Anterior cingulate cortex (tissue), 58 donors: ENCODE measurements at places on chromosomes 16 and 17.

- DNase-seq, result peak; percentile 29
These were observed 78.2 kb downstream of the CRISPLD2 start for GRCh38 chr16:84897911-84898377.

GRCh38 chr17:51814521-51814920 lies 344.0 kb downstream of the CA10 start:
- DNase-seq, result no peak

DNA sequence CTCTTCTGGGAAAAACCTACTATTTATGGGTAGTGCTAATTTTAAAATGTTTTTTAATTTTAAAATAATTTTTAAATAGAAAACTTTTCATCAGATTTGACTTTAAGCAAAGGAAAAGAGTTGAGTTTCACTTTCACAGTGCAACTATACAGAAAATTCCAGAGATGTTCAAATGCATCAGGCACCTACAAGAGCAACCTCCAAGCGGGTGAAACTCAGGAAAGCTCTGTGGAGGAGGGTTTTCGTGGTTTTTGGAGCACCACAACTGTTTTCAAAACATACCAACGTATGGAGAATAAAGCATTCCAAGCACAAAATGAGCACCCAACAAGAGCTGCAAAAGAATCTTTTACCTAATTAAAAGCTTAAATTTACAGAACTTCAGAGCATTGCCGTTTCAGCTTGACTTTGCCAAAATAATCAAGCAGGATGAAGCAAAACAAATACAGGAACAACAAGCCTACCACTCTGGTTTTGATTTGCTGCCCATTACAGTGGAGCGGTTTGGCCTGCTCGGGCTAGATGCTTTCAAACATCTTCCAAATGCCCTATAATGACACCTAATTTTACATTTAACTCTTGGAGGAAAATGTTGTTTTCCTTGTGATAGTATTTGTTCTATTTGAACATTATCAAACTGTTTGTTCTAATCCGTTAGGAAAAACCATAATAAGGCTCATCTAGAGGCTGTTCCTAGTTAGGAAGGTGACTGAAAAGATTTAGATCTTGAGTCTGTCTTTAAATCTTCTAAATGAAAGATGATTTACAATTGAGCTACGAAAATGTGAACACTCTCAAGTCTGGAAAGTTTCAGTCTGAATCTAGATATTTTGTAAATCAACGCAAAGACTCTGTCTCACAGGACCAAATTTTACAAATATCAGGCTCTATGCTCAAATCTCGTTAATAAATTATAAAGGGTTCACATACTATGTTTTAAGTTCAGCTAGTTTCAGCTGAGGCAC lies 34.5 kb downstream of the NACA2 start:
- no peak for DNase-seq

DNA sequence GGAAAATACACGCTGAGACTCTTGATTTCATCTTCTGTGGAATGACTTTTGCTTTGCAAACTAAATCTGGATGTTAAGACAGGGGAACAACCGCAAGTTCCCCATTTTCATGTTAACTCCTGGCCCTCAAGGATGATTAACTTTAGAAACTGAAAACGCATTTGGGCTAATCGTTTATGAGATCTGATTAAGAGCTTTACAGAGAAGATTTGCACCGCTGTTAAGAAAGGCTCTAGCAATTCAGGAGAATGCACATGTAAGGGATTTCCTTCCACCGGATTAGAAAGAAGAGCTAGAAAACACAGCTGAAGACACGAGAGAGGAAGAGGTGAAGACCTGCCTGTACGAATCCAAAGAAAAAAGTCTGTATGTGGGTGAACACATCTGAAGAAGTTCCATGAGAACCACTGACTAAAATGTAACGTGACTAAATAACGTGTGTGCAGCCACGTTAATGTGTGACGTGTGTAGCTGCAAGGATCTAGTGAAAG lies 106.4 kb downstream of the YPEL2 start:
- DNase-seq, result no peak

- no peak for DNase-seq
These were observed 19.1 kb downstream of the C16orf95 start for GRCh38 chr16:87297918-87298631.
